GM12878 (cell line): ENCODE measurements at places on chromosomes 7 and 10. TPM values are rescaled to one million over a fixed set of nuclear protein-coding genes. Genes with fewer than 3 reads are reported as not detected.

SPRN gene
- 0.96 and 1.1 TPM in 2 replicates for polyA plus RNA-seq

EBLN1 gene
- not detected in 2 replicates for polyA plus RNA-seq

TUBGCP2 gene
- 31.8 and 37.7 TPM in 2 replicates for polyA plus RNA-seq

WDR86 gene
- polyA plus RNA-seq, result not detected in 2 replicates
